T-cell (primary cell): ENCODE measurements at places on chromosomes 2 and 18. TPM values are rescaled to one million over a fixed set of nuclear protein-coding genes. Genes with fewer than 3 reads are reported as not detected.

Gene KIF1A
- not detected for total RNA-seq

Gene FER1L5
- total RNA-seq = not detected

Gene FAM237A
- not detected for total RNA-seq

Gene C2orf80
- not detected for total RNA-seq

Gene SPC25
- 0.43 TPM for total RNA-seq

Gene PRKAG3
- total RNA-seq = not detected

Gene KCNE4
- not detected for total RNA-seq

Gene PCGF1
- 28.0 TPM for total RNA-seq

Gene SCN9A
- total RNA-seq = 0.30 TPM

Gene HOXD12
- not detected for total RNA-seq

Gene MEIS1
- total RNA-seq = 1.1 TPM

Gene ALPG
- 0.15 TPM for total RNA-seq

Gene ATOH8
- 0.20 TPM for total RNA-seq

Gene TRPM8
- not detected for total RNA-seq

Gene IL18R1
- 6.0 TPM for total RNA-seq

Gene DUSP2
- 418 TPM for total RNA-seq

Gene SCN7A
- total RNA-seq = not detected

Gene ESPNL
- total RNA-seq = 0.44 TPM

Gene POTEC
- not detected for total RNA-seq

Gene ERBB4
- total RNA-seq = 0.06 TPM

Gene ANXA4
- 20.0 TPM for total RNA-seq

Gene OXER1
- not detected for total RNA-seq

Gene TCF7L1
- total RNA-seq = not detected

Gene IL37
- total RNA-seq = not detected
